ENCODE measurements at places on chromosomes 2 and 18.

DNA sequence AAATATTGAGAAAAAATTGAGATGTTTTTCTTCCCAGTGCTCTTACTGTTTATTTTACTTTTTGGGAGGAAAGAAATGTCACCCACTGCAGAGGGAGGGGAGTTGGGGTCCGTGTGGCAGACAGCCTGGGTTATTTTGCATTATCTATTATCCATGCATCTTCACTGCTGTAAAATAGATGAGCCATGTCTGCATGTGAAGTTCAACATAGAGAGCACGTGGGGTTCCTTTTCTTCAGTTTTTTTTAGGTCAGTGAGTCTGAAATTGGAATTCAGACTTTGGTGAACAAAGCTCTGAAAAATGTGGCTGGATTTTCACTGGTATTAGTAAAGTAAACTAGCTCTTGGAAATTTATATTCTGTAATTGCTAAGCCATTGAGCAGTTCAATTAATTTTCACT is 2.4 kb downstream of the DCDC2C start:
- DNase-seq, result no peak
- H3K27me3 ChIP-seq, result peaks cover 23% of the 10 kb centered on the region
- no peaks in the 10 kb centered on the region for H3K36me3 ChIP-seq
- H3K27ac ChIP-seq, result no peak overlapping the region
- no peaks in the 10 kb centered on the region for H3K4me1 ChIP-seq

- H3K36me3 ChIP-seq, result no peaks in the 10 kb centered on the region
- H3K4me3 ChIP-seq, result no peak overlapping the region
- no peaks in the 10 kb centered on the region for H3K27me3 ChIP-seq
- H3K4me1 ChIP-seq, result peaks cover 20% of the 10 kb centered on the region
- no peak overlapping the region for H3K27ac ChIP-seq
These were observed 3.2 kb downstream of the MARS2 start for GRCh38 chr2:197708331-197708730.

- H3K4me3 ChIP-seq, result no peak overlapping the region
- no peaks in the 10 kb centered on the region for H3K27me3 ChIP-seq
- no peak overlapping the region for H3K27ac ChIP-seq
- DNase-seq, result no peak
- H3K36me3 ChIP-seq, result no peaks in the 10 kb centered on the region
These were observed 52.3 kb downstream of the GAD1 start for GRCh38 chr2:170869036-170869435.

- DNase-seq, result no peak
- no peaks in the 10 kb centered on the region for H3K27me3 ChIP-seq
- no peaks in the 10 kb centered on the region for H3K4me1 ChIP-seq
- H3K27ac ChIP-seq, result no peak overlapping the region
- no peaks in the 10 kb centered on the region for H3K36me3 ChIP-seq
These were observed 156.2 kb upstream of the NDUFV2 start for GRCh38 chr18:8946066-8946838.

- H3K4me3 ChIP-seq, result no peak overlapping the region
- DNase-seq, result no peak
- no peak overlapping the region for H3K27ac ChIP-seq
- H3K27me3 ChIP-seq, result no peaks in the 10 kb centered on the region
- H3K36me3 ChIP-seq, result no peaks in the 10 kb centered on the region
- peaks cover 17% of the 10 kb centered on the region for H3K4me1 ChIP-seq
These were observed 254.8 kb downstream of the RNF152 start for GRCh38 chr18:61637905-61638595.

GRCh38 chr2:122681626-122682025 is 926.2 kb downstream of the TSN start:
- H3K27ac ChIP-seq, result no peak overlapping the region
- H3K4me3 ChIP-seq, result no peak overlapping the region
- DNase-seq, result no peak
- no peaks in the 10 kb centered on the region for H3K36me3 ChIP-seq
- no peaks in the 10 kb centered on the region for H3K4me1 ChIP-seq

Measured in pancreas (tissue), 10 donors.